ENCODE measurements at places on chromosomes 7 and 10.

GRCh38 chr10:10233229-10233628 lies 784.4 kb upstream of the CELF2 start:
- no peak for DNase-seq

DNA sequence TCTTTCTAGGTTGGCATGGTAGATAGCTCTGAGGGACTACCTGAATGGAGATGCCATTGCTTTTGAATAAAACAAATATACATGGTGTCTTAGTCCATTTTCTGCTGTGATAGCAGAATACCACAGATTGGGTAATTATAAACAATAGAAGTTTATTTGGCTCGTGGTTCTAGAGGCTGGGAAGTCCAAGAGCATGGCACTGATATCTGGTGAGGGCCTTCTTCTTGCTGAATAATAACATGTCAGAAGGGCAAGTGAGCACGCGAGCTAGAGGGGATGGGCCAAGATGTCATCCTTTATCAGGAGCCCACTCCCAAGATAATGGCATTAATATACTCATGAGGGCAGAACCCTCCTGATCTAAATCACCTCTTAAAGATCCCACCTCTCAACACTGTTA lies 21.9 kb downstream of the SGPL1 start:
- DNase-seq: no peak

DNA sequence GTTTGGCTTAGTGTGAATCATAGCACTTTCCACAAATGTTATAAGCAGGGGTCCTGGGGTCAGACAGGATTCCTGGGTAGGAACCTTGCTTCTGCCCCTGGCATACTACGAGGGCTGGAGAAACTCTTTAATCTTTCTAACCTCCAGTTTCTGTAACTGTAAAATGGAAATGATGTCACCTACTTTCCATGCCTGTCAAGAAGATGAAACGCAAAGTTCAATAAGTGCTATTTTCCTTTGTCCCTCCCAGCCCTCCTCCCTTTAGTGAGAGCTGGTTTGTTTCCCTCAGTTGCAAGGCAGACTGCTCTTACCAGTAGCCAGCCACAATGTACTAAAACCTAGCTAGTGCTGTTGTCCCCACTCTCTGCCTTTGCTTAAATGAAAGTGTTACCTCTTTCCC lies 117.1 kb upstream of the HPS1 start:
- no peak for DNase-seq

DNA sequence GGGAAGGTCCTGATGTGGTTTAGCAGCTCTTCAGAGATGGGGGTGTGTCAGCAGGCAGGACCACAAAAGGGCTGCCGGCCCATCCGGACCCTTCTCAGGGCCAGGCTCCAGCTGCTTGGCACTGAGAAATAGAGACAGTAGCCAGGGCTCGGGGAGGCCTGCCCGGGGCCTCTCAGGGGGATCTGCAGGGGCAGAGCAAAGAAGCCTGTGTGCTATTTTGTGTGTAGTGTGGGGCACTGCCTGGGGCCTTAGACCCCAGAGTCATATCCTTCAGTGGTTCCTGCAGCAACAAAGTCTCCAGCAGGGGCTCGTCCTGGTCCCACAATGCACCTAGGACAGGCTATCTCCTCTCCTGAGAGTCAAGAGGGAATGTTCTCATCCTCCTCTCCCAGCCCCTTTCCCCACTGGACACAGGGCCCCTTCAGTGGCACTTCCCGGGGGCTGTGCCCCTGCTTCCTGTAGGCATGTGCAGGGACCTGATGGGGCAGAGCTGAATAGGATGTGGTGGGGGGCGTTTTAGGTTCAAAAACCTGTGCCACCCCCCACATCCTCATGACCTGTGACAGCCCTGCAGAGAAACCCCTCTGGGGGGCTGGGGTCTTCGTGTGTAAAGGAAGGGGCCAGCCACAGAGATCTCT lies 159.5 kb upstream of the RHEB start:
- DNase-seq: no peak

- DNase-seq: no peak
Observed at GRCh38 chr10:49184642-49185111, 3.5 kb downstream of the TMEM273 start.

GRCh38 chr7:48512892-48513291 lies 341.6 kb downstream of the ABCA13 start:
- DNase-seq: no peak

GRCh38 chr10:71779641-71780040 lies 6.3 kb upstream of the VSIR start:
- DNase-seq: no peak

- no peak for DNase-seq
Observed at GRCh38 chr10:100791369-100792058, 46.1 kb downstream of the PAX2 start.

- DNase-seq: no peak
Observed at GRCh38 chr10:77410523-77410922, 227.1 kb downstream of the KCNMA1 start.

- DNase-seq: no peak
Observed at GRCh38 chr7:128053023-128053422, 21.8 kb upstream of the LRRC4 start.

DNA sequence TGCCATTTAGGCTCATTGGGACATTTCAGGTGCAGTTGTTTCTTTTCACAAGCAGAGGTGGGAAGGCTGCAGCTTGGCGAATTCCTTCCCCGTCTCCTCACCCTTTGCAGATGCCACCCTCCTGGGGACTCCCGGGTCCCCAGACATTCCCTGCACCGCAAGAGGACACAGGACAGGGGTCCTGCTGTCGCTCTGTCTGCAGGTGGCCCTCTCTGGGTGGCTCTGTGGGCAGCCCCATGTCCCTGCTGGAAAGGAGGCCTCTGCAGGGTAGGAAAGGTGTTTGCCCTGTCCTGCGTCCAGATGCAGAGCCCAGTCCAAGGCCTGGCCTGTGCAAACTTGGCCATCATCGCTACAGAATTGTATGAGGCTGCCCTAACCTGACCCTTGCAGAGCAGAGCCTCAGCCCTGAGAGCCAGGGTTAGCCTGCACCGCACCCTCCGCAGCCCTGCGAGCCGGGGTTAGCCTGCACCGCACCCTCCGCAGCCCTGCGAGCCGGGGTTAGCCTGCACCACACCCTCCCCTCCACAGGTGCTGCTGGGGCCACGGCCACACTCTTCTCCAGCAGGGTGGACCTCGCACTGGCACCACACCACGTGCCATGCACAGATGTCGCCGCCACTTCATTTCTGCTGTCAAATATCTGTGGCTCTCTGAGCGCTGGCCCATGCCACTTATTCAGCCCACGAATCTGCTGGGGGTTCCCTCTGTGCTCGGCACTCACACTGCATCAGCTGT lies 61.0 kb downstream of the CFAP46 start:
- no peak for DNase-seq

DNA sequence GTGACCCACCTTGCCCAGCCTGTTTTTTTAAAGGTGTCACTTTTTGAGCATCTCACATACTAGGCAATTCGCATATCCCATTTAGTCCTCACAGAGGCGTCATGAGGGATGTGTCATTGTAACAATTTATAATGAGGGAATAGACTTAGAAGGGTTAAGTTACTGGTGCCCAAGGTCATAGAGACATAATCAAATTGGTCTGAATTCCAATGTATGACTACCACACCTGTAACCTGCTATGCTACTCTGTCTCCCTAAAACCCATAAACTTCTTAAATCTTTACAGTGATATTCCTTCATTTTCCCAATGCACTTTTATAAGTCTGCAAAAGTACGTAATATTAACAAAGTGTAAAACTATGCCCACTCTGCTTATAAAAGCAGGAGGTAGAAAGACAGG lies 7.1 kb downstream of the ZMYND11 start:
- DNase-seq: no peak

GRCh38 chr7:154744256-154744860 lies 258.6 kb downstream of the PAXIP1 start:
- no peak for DNase-seq

- DNase-seq: no peak
Observed at GRCh38 chr10:78664929-78665553, 403.7 kb upstream of the ZMIZ1 start.

DNA sequence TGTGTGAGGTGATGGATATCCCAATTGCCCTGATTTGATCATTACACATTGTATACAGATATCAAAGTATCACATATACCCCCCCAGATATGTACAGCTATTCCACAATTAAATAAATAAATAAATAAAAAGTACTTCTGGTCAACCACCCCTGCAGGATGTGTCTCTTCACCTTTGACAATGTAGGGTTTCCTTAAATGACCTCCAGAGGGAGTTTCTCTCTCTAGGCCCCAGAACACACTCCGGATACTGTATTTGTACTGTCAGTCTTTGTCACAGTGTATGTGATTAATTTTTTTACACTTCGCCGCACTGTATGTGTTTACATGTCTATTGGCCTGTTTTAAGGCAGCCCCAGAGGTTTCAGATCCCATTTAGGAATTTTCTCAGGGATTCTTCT lies 123.6 kb downstream of the ADCYAP1R1 start:
- no peak for DNase-seq

DNA sequence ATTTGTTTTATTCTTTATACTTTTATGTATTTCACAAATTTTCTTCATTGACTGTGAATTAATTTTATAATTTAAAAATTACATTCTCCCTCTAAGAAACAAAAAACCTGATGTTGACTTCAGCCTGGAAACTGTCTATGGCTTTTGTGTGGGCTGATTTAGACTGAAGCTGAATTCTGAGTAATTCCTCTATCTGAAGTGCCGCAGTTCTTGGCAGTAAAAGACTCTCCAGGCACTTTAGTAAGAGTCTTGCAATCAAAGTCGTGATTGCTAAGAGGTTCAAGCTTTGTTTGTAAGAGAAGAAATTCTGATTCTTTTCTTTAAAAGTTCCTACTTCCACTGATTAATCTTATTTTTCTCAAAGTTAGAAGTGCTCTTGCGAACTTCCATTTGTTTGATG lies 3.4 kb upstream of the CEP41 start:
- DNase-seq: no peak

DNA sequence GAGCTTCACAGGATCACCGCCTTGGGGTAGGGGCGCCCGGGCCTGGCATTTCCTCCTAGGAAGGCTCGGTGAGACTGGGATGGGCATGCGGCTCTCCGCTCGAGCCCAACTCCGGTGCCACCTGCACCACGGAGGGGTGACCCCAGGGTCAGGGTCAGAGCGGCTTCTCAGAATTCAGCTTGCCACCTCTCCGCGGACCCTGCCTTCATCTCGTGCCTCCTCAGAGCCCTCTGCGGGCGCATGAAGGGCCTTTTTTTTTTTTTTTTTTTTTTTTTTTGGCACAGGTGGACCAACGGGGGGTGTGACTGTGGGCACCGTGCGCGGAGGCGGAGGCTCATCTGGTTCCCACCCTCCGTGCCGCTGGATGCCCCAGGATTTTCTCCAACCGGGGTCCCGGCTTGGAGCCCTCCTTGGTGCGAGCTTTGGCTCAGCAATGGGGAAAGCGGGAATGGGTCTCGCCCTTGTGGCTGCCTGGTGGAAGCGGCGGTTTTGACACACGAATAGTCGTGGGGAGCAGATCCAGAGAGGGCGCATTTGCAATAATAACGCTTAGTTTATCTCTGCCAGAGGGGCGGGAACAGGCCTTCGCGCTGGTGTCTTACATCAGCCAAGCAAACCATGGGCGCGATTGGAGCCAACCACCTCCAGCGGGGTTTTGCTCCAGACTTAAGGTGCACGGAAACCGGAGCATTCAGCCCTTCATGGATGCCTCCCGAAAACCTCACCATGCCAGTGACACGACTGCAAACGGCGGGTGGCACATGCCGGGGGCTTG lies 5.0 kb upstream of the TNRC18 start:
- no peak for DNase-seq

DNA sequence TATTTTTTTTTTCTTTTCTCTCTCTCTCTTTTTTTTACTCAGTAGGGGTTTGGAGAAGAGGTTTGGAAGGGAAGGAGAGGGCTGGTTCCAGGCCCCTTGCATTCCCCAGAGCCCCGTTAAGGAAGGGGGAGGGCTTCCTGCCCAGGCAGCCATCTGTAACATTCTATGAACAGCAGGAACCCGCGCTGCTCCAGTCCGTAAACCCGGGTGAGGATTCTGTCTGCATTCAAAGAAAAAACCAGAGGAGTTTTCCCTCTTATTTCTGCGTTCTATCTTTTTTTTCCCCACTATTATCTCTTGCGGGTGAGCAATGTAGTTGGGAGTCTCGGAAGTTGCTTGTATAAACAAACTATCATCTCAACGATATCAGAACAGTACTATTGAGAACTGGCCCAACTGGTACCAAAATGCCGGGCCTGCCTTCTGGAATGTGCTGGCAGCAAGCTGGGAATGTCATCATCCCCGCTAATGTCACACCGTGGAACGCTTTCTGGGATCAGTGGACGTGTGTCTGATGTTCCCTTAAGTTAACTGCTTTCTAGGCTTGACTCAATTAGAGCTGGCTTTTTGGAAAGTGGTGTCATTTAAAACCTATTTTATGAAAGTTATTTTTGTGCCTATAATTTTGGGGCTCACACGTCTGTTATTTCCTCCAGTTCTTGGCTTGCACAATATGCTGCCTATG lies 153.1 kb upstream of the MEOX2 start:
- DNase-seq: no peak

DNA sequence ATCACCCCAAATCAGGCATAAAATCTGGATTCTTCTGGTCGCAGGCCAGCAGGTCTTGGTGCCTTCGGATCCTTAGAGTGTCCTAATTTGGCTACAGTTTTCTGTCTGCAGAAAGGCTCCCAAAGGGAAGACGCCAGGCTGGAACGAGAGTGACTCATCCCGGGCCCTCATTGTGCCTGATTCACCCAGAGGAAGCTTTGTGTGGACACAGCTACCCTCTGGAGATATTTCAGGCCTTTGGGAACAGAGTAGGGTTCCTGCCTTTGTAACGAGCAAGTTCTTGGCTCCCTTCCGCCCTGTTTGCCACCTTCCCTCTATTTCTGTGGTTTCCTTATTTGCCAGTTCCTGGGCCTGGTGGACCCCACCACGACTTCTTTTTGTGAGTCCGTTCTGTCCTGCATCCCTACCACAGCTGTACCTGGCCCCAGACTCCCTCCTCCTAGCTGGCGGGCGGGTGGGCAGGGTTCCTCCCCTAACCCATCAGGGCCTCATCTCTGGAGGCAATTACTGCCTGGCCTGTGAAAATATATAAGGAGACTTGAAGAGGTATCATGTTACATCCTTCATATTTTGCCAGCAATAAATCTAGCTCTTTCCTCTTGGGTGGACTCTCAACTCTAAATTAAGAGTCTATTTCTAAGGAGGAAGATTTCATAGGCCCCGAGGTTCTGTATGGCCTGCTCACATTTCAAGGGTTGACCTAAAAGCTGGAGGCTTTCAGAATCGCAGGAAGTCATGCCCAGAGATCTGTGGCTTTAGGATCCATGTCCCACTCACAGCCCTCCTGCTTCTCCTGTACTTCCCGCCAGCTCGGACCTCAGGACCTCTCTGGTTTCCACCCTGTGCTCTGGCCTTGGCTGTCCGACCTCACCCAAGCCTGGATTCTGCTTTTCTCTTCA lies 219.2 kb upstream of the ZNF32 start:
- no peak for DNase-seq

DNA sequence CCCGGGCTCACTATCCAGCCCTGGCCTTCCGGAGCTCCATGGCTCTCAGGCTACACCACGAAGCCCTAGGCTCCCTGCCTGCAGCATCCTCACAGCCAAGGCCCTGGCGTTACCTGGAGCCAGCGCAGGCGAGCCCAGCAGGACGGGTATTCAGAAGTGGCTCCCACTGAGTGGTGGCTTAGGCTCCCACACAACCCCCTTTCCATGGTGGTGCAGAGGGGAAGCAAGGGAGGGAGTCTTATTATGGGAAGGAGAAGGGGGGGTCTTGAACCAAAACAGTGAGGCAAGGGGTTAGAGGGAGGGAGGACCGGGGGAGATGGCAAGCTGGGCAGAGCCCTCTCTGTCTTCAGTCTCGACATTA lies 29.6 kb upstream of the NDST2 start:
- no peak for DNase-seq

- no peak for DNase-seq
Observed at GRCh38 chr7:81209059-81209458, 290.2 kb upstream of the SEMA3C start.

- no peak for DNase-seq
Observed at GRCh38 chr10:5573319-5573950, 48.7 kb downstream of the CALML3 start.
